ENCODE measurements at places on chromosomes 2 and 18.

DNA sequence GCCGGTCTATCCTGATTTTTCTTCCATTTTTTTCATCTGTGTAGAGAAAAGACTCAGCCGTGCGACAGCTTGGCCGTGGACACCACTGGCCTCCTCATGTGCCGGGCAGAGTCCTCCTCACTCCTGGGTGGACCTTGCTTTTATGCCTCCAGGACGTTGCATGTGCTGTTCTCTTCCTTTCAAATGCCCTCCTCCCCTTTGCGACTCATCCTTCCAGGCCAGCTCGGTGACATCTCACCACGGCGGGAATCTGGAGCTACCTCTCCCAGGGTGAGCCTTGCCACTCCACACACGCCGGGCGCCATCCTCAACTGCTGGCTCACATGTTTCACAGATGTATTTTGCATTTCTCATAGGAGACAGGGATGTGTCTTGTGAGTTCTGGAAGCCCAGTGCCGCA, 198.5 kb upstream of the HDAC4 start:
- no peak for DNase-seq

DNA sequence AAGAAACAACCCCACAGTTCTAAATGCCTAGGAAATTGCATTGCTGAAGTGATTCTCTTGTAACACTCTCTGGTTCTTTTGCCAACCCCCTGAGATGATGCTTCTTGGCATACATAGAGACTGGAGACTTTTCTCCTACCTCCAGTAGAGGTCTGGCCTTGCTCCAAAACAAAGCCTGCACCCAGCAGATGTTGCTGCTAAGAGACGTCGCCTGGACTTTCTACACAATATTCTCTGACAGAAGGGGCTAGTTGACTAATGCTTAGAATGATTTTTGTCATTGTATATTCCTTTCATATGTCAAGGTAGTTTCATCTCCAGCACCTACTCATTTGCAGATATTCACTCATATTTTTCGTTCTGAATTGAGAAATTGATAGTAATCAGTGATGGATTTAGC, 24.6 kb downstream of the SOWAHC start:
- no peak for DNase-seq

DNA sequence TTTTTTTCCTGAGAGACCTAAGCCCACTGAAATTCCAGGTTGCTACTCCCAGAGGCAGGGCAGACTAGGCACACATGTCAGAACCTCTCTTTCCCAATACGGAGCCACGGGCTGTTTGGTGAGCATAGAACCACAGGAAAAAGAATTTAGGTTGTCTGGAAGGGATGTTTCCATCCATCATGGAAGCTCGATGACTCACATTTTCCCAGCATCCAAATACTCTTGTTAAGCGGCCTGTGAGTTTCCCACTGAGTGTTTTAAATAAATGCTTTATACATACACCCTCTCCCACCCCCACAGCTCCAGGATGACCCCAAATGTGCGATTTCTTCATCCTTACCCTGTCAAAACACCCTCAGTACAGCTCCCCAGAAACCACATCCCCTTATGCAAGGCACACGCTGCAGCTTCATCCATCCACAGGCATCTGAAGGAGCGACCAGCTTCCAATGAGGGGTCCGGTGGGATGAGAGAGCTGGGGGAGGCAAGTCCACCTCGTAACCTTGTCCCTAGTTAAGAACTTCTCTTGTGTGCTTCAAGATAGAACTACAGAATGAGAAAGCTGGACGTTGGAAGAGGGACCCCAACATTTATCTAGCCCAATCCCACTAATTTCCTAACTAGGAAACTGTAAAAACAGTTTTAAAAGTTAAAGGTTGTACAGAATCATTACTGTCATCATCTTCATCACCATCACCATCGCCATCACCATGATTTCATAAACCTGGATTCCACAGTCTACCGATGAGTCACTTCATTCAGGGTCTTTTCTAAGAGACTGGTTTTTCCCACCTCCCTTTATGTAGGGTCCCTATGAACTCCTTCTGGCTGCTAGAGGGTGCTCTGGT, 63.5 kb upstream of the FZD7 start:
- DNase-seq: no peak

GRCh38 chr2:201880993-201881611, 74.8 kb downstream of the CDK15 start:
- DNase-seq: no peak

DNA sequence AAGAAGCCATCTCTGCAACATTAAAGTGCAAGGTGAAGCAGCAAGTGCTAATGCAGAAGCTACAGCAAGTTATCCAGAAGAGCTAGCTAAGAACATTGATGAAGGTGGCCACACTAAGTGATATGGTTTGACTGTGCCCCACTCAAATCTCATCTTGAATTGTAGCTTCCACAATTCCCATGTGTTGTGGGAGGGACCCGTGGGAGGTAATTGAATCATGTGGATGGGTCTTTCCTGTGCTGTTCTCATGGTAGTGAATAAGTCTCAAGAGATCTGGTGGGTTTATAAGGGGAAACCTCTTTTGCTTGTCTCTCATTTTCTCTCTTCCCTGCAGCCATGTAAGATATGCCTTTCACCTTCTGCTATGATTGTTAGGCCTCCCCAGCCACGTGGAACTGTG, 11.4 kb downstream of the RDH14 start:
- DNase-seq: no peak

DNA sequence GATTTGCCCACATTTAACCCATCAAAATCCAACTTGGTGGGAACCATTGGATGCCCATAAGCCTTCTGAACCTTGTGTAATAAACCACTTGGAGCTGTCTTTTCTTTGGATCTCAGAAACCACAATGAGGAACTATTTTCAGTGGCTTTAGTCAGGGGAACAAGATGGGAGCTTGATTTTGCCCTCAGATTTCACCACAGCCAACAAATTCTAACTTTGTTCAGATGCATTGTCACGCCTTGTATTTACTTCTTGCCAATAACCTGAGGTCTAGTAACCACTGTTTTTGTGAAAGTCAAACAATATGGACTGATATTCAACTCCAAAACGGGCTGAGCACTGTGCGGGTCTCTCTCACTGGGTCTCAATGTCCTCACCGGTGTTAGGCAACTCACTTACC, 508.2 kb downstream of the TNS1 start:
- DNase-seq: no peak

- peak; percentile 64 for DNase-seq
These were observed 44.7 kb downstream of the ASXL2 start for GRCh38 chr2:25833566-25833965.

DNA sequence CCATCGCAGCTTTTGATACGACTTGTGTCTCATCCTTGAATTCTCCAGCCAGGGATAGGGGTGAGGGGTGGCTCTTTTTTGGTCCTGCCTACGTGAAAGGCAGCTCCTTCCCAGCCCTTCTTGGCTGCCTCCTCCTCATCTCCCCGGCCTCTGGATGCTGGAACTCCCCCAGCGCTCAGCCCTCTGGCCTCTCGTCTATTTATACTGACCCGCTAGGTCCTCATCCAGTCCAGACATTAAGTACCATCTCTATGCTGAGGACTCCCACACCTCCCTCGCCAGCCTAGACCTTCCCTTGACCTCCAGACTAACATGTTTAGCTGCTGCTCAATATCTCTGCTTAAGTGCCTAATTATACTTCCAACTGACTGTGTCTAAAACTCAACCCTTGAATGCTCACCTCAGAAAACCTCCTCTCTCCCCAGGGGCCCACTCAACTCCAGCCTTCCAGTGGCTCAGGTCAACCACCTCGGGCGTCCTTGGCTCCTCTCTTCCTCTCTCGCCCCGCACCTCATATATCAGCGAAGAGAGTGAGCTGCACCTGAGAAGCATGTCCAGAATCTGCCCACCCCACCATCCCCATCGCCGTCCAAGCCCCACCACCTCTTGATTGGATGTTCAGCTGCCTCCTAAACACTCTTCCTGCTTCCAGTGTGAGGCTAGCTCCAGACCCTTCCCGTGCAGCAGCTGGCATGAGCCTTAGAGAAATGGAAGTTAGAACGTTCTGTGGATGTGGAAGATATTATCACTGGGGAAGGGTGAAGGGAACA, 34.8 kb downstream of the TOGARAM2 start:
- no peak for DNase-seq

- DNase-seq: no peak
These were observed 480.8 kb downstream of the PLCL1 start for GRCh38 chr2:198285216-198285615.

GRCh38 chr2:46001741-46002506, 295.3 kb upstream of the EPAS1 start:
- DNase-seq: no peak

DNA sequence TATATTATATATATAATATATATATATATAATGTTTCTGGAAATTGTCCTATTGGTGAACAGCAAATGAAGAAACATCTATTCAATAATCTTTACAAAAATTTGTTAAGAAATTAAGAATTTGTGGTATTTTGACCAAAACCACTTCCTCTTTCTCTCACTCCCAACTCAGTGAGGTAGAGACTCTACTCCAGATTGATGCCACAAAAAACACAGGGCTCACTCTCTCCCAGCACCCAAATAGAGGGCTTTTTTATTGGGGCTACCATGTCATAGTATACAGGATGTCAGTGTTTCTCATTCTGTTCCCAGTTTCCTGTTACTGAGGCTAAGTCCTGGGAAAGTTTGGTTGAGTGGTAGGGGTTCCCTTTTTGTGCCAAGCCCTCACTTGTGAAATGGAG, 1155.4 kb downstream of the BCL11A start:
- no peak for DNase-seq

DNA sequence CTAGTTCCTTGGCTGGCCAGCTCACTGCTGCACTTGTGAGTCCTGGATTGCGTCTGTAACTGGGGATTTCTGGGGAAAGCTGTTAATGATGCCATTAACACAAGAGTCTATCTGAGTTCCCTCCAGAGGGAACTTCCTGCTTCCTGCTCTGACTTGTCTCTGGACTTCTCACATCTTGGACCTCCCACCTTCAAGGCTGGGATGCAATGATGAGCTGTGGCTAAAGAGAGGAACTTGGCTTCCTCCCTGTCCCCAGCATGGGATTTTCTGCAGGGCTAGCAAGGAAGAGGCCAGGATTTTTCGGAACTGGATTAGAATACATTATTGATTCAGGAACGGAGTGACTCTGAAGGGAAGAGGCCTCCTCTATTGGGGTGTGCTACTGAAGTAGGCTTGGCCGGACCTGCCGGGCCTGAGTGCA, 155.5 kb downstream of the CLIP4 start:
- DNase-seq: no peak

DNA sequence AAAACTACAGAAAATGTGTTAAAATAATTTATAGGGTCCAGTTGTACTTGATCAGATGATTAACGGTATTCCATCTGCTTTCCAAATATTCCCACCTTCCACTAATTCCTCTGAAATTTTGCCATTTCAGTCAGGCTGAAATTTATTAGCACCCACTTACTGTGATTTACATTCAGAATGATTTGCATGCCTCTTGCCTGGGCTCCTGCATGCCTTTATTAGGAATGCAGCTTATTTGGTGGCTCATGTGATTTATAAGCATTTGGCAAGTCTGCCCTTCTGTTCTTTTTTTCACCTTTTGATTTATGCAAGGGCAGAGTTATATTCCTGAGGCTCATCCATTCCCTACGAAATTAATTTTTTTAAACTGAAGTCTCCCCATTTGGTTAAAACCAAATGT, 1594.5 kb upstream of the PIK3C3 start:
- no peak for DNase-seq

DNA sequence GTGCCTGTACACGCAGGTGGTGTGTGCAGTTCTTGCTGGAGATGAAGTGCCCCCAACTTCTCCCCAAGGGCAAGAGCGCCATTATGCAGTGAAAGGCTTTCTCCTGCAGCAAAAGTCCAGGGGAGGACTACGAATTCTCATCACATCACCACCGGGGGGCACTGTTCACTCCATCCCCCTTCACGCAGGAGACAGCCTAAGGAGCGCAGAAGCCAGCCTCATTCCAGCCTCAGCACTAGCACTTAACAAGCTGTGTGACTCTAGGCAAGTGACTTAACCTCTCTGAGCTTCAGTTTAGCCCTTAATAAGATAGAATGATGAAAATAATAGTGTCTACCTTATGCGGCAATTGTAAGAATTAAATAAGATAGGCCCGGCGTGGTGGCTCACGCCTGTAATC, 32.3 kb downstream of the DNMT3A start:
- peak; percentile 24 for DNase-seq

GRCh38 chr2:241289597-241289996, 25.9 kb downstream of the HDLBP start:
- DNase-seq: no peak

DNA sequence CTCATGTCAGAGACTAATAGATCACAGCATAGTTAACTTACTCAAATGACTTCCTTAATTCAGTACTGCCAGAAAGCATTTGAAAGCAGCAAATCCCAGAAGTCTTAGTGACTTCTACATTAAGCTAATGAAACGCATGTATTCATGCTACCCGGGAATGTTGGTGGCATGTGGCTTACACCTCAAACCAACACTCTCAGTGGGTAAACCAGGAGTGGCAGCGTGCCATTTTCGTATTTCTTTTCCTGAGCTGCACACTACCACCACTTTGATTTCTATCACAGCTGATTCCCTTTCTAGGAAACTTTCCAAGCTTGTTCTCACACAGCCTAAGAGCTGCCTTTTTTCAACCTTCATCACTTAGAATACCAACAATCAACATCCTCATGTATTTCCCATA, 646.6 kb downstream of the NRXN1 start:
- no peak for DNase-seq

GRCh38 chr18:65235966-65236624, 514.7 kb upstream of the CDH7 start:
- DNase-seq: peak; percentile 16

- DNase-seq: no peak
These were observed 29.8 kb downstream of the NFATC1 start for GRCh38 chr18:79425569-79425886.

DNA sequence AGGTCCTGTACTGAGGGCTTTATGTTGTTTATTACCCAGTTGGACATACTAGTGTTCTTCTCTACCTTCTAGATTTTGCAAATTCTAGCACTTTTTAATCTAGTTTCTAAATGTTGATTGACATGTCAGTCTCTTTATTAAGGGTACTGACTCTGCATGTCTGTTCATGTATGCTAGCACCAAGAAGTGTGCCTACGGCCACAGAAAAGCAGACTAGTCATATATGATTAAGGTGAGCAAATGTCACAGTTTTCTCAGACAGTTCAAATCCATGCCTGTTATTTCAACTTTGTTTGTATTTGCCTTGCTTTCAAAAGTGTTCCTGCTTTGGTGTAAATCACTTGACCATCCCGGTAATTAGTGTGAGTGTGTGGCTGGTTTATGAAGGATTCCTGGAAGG, 145.0 kb upstream of the DSEL start:
- DNase-seq: no peak

GRCh38 chr2:43019536-43020183, 206.7 kb downstream of the ZFP36L2 start:
- DNase-seq: no peak

DNA sequence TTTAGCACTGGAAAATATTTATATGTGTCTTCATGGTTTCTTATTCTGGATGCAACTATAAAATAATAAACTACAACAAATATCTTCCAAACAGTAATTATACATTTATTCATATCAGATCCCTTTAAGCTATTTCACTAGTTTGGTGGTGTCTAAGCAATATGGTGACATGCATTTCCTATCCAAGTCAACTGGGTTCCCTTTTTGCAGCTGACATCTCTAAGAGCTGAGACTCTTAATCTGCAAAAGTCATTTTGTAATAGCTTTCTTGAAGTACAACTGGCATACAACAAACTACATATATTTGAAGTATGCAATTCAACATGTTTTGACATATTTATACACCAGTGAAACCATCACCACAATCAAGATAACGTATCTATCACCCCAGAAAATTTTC, 59.9 kb upstream of the SLC1A4 start:
- no peak for DNase-seq
